Posterior cingulate gyrus (tissue), 11 donors: ENCODE measurements at places on chromosomes 12 and 14.

DNA sequence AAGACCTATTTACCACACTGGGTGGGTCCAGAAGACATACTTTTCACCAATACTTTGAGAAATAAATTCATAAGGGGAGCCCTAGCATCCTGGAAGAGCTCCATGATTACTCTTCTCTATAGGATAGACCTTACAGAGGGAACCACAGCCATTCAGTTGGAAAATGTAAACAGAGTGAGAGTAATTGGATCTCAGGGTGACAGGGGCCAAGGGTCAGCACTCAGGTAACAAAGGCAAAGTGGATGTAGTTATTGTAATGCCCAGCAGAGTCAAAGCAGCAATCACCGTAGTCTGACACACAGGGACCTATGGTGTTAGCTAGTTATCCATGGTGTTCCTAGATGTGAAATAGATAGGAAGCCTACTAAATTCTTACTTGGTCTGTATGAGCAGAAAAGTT is 10.8 kb upstream of the GTF2A1 start:
- no peak for DNase-seq

GRCh38 chr14:68621400-68622365 is 171.2 kb downstream of the ZFP36L1 start:
- no peak for DNase-seq

DNA sequence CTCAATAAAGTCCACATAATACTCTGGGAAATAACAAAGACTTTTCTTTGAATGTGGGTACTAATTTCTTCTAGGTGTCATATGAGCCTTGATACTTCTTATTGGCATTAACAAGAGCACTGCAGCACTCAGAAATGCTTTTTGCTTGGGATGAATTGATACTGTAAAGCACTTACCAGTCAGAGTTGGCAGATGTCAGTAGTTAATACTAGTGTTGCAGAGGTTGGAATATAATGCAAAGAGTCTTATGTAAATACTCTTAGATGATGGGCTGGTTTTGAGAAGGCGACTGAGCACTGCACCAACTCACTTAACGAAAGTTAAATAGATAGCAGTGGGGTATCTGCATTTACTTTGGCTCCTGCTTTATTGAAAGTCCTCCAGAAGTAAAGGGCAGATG is 25.6 kb upstream of the MBIP start:
- no peak for DNase-seq

DNA sequence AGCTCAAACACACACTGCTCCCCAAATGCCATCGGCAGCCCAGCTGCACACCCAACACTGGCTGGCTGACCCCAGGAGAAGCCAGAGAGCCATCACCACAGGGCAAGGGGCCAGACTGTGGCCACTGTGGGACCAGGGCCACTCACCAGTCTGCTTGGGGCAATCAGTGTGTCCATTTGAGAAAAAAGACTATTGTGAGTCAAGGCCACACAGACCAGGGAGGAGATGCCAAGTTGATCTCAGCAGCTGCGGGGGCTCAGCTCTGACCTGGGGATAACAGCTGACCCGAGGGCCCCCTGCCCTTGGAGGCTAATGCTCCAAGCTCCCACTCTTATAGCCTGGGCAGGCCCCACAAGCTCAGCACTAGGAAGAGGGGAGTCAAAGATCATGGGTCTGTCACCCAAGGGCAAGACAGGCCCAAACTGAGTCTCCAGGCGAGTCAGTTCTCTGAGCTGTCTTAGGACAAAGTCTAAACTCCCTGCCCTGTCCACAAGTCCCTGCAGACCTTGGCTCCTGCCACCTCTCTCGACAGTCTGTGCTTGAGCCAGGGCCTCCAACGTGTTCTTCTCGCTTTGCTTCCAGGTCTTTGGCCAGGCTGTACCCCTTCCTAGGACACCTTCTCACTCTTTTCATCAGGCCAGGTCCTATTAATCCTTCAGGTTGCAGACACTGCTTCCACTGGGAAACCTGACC is 30.1 kb upstream of the PNMA1 start:
- DNase-seq = no peak

GRCh38 chr12:95582230-95583058 is 31.2 kb upstream of the USP44 start:
- no peak for DNase-seq

- DNase-seq = no peak
Measured at GRCh38 chr14:34324363-34324795, 137.7 kb downstream of the SPTSSA start.

DNA sequence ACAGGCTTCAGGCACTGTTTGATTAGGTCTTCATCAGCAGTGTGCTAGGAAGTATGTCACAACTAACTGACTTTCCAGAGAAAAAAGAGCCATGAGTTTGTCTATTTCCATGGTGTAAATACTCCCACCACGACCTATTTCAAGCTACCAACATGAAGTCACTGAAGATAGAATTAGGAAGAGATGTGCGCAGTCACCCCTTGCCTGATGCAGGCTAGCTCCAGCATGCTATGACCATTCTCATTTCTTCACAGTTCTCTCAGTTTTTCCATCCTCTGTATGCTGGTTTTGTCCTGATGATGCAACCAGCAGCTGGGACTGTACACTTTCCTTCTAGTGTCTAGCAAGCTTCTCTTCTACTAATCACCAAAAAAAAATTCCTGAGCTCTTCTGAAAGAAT is 191.6 kb upstream of the NUDT4 start:
- no peak for DNase-seq

GRCh38 chr14:51550636-51551035 is 101.1 kb upstream of the FRMD6 start:
- no peak for DNase-seq

- DNase-seq = no peak
Measured at GRCh38 chr14:79656056-79656455, 555.2 kb downstream of the DIO2 start.

- DNase-seq = no peak
Measured at GRCh38 chr12:45638386-45638785, 91.1 kb upstream of the ARID2 start.
